ENCODE measurements at places on chromosomes 7 and 10.

GRCh38 chr10:128843972-128844371, 623.1 kb upstream of the MGMT start:
- DNase-seq: no peak

DNA sequence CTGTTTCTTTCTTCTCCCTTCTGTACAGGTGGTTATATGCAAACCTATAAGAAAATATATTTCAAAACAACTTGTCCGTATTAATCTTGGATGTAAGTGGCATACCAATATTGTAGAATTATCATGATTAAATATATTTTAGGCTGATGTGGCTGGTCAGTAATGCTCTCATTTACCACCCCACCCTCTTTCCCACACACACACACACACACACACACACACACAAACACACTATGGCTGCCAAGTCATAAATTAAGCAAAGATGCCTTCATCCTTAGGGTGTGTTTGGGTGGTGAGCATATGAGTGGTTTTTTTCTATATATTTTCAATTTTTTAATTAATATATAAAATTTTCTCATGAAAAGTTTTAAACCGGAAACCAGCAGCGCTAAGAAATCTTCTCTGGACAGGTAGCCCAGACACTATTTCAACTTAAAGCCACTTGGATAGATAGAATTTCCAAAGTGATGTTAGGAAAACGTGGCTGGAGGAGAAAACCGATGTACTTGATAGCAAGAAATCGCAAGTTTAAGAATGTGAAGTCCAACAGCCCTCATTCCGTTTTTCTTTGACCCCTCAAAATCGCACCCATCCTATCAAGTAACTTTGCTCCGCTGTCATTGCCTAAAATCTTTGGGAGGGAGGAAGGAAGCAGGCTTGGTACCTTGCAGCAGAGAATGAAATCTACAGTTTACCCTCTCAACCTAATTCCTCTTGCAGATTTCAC, 171.7 kb downstream of the FAM107B start:
- DNase-seq: no peak

- no peak for DNase-seq
These were observed 6.1 kb upstream of the NCAPG2 start for GRCh38 chr7:158710651-158711102.

DNA sequence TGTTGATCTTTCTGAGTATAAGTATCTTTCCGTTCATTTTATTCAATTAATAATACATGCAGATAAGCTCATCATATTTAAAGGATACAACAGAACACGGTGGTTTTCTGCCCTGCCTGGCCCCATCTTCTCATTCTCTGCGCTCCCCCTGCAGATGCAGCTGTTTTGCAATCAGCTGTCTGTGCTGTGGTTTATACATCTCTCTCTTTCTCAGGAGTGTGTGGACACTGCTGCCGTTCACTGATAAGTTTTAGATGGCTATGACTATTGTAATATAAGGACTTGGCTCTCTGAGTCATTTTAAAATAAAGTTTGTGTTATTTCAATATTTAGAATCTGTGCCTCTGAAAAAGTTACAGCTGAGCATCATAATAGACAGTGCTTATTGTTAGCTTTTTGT, 54.5 kb downstream of the CUL1 start:
- no peak for DNase-seq

DNA sequence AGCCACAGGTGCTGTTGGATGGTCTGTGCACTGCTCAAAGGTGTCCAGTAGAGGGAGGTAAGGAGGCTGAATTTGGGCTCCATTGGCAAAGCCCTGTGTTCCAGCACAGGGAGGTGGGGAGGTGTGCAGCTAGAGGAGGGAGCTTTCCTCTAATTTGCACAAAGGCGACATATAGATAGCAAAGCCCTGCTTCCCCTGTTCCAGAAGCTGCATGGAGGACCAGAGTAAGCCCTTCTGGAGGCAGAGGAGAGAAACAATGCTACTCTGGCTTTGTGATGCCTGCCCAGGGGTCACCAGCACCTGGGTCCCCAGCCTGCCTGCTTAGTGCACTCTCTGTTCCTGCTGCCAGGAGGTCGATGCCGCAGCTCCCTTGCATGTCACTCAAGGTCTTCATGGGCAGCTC, 3.4 kb upstream of the ARHGAP22 start:
- no peak for DNase-seq

- DNase-seq: no peak
These were observed 91.7 kb downstream of the CFAP58 start for GRCh38 chr10:104445359-104445758.

- DNase-seq: no peak
These were observed 49.1 kb upstream of the STRIP2 start for GRCh38 chr7:129385116-129385515.

- no peak for DNase-seq
These were observed 376.7 kb downstream of the GLRX3 start for GRCh38 chr10:130512936-130513335.

DNA sequence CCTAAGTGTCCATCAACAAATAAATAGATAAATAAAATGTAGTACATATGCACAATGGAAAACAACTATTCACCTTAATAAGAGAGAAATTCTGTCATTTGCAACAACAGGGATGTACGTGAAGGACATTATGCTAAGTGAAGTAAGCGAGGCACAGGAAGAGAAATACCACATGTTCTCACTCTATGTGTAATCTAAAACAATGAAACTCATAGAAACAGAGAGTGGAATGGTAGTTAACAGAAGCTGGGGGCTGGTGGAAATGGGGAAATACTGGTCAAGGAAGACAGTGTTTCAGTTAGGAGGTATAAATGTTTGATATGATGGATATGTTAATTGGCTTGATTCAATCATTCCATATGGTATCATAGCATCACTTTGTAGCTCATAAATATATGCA, 43.1 kb downstream of the ARL4A start:
- no peak for DNase-seq

GRCh38 chr10:5285186-5285585, 79.6 kb upstream of the UCN3 start:
- no peak for DNase-seq

GRCh38 chr7:30800785-30801252, 29.6 kb downstream of the MINDY4 start:
- DNase-seq: no peak

DNA sequence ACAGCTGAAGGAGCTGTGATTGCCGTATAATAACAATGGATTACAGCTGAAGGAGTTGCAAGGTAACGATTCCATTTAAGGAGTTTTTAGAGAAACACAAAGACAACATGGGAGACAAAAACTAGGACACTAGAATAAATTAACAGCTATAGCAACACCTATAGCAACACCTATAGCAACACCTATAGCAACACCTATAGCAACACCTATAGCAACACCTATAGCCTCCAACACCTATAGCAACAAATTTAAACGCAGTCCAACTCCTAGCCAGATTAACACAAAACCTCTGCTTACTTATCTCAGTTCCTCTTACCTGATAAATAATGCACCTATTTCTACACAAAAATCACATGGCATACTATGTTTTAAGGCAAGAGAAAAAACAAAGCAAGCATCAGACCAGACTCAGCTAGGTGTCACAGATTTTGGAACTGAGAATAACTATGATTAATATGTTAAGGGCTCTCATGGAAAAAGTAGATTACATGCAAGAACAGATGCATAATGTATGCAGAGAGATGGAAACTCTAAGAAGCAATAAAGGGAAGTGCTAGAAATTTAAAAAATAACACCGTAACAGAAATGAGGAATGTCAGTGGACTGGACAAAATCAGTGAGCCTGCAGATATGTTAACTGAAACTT, 55.7 kb upstream of the SRPK2 start:
- no peak for DNase-seq

DNA sequence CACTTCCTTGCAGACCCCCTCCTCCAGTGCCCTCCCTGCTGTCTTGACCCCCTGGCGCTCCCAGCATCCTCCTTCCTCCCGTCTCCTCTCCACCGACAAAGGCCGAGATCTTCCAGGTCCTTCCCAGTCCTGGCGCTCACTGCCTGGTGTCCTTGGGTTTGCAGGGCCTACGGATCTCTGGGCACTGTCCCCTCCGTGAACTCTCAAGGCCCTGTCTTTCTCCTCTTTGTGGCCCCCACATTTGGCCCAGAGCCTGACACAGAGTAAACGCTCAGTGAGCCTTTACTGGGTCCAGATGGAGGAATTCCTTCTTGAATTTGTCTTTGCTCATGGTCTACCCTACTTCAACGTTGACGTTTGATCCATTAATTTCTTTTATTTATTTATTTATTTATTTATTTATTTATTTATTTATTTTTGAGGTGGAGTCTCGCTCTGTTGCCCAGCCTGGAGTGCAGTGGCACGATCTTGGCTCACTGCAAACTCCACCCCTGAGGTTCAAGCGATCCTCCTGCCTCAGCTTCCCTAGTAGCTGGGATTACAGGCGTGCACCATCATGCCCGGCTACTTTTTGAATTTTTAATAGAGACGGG, 29.7 kb downstream of the TMEM270 start:
- no peak for DNase-seq

DNA sequence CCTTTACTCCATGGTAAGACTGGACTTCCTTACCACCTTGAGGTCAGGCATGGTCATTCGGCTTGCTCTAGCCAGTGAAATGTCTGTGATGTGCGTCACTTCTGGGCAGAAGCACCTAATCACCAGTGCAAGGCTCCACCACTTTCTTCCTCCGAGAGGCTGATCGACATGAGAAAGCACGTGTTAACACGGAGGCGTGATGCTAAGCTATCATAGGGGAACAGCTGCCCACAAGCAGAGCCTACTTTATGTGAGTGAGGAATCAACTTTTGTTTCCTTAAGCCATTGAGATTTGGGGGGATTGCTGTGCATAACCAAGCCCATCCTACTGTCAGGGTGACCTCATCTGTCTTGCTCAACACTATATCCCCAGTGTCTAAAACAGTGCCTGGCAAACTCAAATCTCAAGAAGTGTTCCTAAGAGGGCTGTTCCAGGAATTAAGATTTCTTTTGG, 23.1 kb upstream of the SAR1A start:
- DNase-seq: no peak

DNA sequence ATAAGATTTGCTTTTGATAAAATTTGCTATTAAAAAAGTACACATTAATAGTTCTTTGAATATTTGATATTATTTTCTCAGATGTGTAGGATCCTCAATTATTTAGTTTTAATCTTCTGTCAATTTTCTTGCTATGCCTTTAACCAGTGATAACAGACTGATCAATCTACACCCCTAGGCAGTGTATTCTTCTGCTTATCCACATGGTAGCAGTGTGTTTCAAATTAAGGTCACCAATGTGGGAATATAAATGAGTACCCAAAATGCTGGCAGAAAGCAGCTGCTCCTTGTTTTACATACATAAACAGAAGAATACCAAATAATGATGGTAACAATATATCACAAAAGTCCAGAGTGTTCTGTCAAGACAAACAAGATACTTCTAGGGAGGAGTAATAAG, 87.0 kb downstream of the SKAP2 start:
- no peak for DNase-seq

GRCh38 chr7:34806831-34807230, 148.8 kb downstream of the NPSR1 start:
- DNase-seq: no peak

- no peak for DNase-seq
These were observed 27.9 kb upstream of the R3HCC1L start for GRCh38 chr10:98106531-98106930.

DNA sequence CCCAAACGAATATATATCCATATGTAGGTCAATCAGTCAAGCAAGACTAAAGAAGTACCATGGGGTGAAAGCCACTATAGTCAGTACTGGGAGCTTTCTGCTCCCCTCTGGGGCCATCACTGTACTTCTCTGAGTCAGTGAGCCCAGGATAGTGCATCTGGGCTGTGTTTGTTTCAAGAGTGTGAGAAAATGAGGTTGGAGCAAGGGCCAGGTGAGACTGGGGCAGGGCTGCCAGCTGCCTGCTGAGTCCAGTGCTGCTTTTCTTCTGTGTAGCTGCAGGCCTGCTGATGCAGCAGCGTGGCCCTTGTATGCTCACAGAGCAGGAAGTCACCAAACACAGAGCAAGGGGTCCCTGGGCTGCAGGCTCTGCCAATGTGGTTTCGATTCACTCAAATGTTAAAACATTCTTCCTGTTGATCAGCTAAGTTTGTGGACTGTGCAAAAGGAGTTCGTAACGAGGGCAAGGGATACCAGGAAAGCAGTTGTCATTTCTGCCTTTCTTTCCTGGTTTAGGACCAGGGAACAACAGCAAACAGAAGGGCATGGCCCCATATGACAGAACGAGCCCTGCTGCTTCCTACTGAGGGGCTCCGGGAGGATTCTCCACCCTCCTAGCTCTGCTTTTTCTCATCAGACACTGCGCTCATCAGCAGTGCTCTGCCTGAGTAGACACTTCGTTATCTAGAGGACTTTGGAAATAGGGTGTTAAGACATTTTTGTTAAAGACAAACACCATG, 65.4 kb upstream of the TNS3 start:
- no peak for DNase-seq

DNA sequence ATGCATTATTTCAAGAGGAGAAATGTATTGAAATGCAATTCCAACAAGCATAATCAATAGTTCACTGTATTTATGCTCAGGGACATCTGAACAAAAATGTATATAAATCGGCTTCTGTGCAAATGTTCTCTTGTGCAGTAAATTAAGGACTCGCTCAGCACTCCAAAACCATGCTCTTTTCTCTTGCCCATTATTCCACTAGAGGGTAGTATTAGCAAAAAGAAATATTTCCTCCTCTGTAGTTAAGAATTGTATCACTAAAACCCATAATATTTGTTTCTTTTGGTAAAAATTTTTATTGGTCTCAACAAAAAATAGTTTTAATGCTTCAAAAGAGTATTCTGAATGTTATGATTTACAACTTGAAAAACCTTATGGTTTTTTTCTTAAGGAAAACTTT, 803.1 kb downstream of the PCDH15 start:
- DNase-seq: no peak

DNA sequence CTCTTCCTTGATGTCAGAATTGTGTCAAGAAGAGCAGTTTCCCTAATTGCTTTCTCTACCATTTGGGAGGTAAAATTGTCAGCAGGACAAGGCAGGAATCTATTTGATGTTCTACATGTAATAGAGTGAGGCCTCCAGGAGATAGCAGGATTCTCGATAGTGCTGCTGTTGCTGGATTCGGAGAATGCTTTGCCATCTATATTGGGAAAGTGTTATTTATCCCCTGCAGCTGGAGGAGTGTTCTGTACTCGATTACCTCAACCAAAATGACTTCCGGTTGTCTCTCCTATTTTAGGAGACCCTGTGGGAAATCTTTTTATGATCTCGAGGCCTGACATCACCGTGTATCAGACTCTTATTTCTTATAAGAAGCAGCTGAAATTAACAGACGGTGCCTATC, 217.1 kb downstream of the TMEM178B start:
- no peak for DNase-seq

GRCh38 chr7:116834815-116835504, 27.4 kb upstream of the CAPZA2 start:
- DNase-seq: no peak

- no peak for DNase-seq
These were observed 490.1 kb upstream of the GALNT17 start for GRCh38 chr7:70641882-70642281.

- no peak for DNase-seq
These were observed 298.0 kb downstream of the CALN1 start for GRCh38 chr7:72114129-72114528.

DNA sequence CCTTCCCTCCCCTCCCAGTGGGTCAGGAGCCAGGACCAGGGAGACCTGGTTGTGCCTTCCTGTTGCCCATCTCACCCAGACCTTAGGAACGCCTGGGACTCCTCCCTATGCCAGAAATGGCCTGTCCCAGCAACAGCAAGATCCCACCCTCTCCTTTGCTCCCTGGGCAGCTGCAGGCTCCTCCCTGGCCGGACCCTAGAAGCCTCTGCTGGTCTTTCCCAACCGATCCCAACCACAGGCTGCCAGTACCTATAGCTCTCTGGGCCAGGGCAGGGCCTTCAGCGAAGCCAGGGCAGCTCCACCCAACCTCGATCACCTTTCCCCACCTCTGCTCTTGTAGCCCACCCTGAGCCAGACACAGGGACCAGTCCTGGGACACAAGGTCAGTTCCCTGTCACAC, 21.9 kb downstream of the LDB3 start:
- DNase-seq: no peak

All from activated CD8-positive, alpha-beta memory T cell treated with anti-CD3 and anti-CD28 coated beads for 1 hour (primary cell).